ENCODE measurements at places on chromosomes 1 and 21.

- no peak for DNase-seq
Measured at GRCh38 chr1:54792686-54793282, 8.3 kb downstream of the TTC22 start.

DNA sequence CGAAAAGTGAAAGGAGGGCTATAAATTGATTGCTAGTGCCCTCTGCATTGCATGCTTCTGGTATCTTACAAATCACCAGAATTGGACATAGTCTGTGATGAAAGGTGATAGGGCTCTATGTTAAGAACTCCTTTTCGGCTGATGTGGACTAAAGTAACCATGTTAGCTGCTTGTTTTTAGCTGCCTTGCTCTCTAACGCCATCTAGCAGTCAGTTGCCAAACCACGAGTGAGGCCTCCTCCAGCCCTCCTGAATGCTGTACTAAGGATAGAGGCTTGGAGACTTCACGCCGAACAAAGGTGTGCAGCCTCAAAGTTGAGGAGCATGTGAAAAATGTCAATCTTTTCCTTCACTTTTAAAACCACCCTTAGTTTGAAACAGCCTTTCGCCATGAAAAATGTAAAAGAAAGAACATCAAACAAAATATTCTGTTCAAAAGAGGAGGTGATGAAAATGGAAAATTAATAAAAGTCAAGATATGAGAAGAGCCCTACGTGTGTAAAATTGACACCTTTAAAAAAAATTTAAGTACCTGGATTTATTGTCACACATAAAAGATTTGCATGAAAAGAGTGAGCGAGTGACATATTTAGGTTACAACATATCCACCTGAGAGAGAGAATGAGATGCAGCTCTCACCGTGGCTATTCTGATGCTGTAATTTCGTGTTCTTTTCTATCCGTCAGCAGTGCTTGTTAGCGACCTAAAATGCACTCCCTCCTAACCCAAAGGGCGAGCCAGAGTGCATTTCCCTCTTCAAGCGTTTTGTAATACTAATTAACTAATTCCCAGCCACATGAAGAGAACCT lies 8.1 kb downstream of the LRRC53 start:
- DNase-seq: peak; percentile 56

DNA sequence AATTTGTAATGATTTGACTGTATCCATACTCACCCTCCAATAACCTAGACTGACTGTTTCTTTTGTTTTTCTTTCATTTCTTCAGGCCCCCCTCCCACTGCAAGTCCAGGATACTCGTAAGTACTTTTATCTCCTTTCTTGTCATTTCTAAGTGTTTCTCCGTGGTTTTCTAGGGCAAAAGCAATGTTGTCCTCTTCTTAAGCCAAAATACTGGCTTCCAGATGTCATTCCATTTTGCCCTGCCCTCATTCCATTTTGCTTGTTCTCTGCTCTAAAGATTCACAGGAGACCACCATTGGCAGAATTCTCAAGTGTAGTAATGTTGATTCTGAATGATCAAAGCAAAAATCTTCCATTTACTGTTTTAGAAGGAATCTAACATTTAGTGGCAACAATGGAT lies 152.8 kb upstream of the UBE2U start:
- no peak for DNase-seq

- DNase-seq: no peak
Measured at GRCh38 chr1:63704443-63704842, 69.4 kb upstream of the ROR1 start.

Measured in activated CD8-positive, alpha-beta memory T cell treated with anti-CD3 and anti-CD28 coated beads, Interleukin-2, amount 50 U/mL, for 48 hours (primary cell).